Progenitor cell of endocrine pancreas (in vitro differentiated cells): ENCODE measurements at places on chromosomes 7 and 10.

GRCh38 chr10:61822781-61823230 is 78.7 kb upstream of the ARID5B start:
- no peak for DNase-seq

DNA sequence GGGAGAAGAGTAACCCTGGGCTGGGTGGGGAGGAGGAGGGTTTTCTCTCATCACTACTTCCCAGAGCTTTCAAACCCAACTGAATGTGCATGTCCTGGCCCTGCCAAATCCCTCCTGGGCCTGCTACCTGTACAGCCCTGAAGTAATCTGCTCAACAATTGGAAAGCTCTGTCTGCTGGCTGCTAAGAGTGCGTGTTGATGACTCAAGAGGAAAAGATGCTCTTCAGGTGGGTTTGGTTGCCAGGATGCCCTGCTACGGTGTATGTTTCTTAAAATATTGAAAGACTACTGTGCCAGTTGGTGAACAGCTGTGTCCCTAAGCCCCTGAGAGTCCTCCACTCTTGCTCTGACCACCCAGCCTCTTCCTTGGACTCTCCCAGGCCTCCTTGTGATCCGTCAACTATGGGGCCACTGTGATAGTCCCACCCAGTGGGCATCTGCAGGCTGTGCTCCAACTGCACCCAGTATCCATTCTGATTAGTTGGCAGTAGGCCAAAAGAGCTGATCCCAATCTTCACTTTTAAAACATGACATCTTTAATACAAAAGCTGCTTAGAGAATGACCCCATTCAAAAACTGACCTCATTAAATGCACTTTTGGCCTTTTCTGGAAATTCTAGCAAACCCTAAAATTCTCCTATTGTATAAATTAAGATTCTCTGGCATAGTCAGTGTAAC is 85.6 kb downstream of the AOAH start:
- DNase-seq, result no peak

GRCh38 chr7:100400656-100401055 is 27.4 kb downstream of the PILRA start:
- no peak for DNase-seq

GRCh38 chr10:92011560-92012214 is 88.1 kb downstream of the BTAF1 start:
- DNase-seq, result no peak

DNA sequence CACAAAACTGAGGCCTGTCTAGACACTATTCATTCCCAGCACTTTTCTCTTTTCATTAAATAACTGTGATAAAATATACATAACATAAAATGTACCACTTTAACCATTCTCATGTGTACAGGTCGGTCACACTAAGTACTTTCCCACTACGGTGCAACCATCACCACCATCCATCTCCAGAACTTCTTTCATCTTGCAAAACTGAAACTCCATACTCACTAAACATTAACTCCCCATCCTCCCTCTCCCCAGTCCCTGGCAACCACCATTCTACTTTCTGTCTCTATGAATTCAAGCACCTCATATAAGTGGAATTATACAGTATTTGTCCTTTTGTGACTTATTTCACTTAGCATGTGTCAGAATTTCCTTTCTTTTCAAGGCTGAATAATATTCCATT is 53.0 kb downstream of the ARHGAP12 start:
- no peak for DNase-seq

DNA sequence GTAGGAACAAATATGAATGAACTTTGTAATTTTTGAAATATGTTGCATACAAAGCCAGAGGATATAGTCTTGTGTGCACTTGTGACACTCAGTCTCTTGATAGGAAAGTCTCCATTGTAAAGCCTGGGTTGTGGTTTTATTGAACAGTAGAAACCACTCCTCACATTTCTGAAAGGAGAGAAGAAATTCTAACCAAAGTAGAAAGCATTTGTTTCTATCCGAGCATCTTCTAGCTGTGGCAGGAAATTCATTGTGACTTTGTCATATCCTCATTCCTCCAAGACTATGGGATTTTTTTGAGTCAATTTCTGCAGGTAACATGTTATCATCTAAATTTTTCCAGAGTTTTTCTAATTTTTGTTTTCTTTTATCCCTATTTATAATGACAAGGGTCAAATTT is 55.5 kb upstream of the NCF1 start:
- DNase-seq, result no peak

- DNase-seq, result no peak
These were observed 57.3 kb upstream of the GSAP start for GRCh38 chr7:77473229-77474005.

DNA sequence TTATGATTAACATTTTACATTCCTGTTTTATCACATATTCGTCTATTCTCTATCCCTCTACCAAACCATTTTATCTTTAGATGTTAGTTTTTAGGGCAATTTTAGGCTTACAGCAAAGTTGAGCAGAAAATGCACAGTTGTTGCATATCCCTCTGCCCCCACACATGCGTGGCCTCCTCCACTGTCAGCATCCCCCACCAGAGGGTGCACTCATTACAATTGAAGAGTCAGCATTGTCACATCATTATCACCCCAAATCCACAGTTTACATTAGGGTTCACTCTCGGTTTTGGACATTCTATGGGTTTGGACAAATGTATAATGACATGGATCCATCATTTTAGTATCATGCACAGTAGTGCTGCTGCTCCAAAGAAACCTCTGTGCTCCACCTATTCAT is 86.4 kb downstream of the WDR37 start:
- DNase-seq, result no peak

- DNase-seq, result no peak
These were observed 80.8 kb downstream of the TMEM106B start for GRCh38 chr7:12291870-12292269.

DNA sequence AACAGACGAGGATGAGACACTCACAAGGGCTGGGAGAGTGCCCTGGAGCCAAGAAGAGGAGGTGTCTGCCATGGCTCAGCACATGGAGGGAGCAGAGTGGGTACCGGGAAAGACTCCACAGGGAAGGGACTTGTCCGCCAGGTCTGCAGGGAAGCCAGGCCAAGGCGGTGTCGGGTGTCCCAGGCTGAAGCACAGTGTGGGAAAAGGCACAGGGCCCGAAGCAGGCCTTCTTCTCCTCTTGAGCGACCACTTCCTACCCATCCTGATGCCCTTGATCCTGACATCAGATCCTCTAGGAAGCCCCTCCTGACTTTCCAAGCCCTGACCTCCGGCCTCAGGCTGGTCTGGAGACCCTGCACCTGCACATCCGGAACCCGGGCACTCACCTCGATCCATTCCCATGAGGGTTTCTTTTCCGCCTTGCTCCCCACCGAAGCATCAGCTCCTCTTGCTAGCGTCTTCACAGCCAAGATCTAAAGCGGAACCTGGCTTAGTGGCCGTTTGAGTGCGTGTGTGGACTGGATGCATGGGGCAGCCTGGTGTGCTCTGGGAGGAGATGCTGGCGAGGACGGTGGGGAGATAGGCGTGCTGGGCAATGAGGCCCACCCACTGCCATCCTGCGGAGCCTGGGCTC is 8.5 kb downstream of the CALML3 start:
- no peak for DNase-seq

DNA sequence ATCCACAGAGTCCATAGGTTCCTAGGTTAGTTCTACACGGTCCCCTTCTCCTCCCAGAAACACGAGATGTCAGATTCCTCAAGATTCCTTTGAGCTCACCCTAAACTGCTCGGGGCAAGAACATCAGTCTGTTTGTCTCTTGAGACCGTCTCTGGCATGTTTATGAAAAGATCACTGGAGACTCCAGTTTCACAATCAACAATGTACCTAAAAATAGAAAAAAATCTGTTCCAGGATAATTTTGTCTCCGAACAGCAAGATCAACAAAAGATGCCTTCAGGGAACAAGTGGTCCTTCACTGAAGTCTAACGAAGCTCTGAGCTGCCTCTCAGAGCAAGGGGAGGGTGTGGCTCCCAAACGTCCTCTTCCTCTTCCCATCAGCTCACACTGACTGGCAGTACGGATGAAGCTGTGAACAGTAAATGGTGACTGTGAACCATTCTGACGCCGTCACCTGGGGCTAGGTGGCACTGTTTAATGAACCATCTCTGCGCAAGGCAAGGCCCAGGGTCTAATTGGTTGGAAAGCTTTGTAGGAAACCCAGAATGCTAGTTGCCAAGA is 156.2 kb upstream of the LYZL1 start:
- no peak for DNase-seq

DNA sequence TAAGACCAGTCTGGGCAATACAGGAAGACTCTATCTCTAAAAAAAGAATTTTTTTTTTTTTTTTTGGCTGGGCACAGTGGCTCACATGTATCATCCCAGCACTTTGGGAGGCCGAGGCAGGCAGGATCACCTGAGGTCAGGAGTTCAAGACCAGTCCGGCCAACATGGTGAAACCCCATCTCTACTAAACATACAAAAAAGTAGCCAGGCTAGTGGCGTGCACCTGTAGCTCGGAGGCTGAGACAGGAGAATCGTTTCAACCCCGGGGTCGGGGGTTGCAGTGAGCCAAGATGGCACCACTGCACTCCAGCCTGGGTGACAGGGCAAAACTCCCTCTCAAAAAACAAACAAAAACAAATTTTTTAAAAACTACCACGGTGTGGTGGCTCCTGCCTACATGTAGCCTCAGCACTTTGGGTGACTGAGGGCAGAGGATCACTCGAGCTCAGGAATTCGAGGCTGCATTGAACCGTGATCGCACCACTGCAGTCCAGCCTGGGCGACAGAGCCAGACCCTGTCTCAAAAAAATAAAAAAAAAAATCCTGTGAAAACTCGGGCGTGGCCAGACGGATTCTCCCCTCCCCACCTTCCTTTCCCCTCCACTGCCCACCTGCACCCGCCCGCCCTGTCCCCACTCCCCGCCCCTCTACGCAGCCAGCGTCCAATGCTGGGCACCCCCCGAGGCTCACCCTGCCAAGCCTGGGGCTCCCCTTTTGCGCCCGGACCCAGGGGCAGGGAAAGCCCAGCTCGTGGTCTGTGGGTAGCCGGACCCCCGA is 745 bp upstream of the ORAI2 start:
- no peak for DNase-seq

DNA sequence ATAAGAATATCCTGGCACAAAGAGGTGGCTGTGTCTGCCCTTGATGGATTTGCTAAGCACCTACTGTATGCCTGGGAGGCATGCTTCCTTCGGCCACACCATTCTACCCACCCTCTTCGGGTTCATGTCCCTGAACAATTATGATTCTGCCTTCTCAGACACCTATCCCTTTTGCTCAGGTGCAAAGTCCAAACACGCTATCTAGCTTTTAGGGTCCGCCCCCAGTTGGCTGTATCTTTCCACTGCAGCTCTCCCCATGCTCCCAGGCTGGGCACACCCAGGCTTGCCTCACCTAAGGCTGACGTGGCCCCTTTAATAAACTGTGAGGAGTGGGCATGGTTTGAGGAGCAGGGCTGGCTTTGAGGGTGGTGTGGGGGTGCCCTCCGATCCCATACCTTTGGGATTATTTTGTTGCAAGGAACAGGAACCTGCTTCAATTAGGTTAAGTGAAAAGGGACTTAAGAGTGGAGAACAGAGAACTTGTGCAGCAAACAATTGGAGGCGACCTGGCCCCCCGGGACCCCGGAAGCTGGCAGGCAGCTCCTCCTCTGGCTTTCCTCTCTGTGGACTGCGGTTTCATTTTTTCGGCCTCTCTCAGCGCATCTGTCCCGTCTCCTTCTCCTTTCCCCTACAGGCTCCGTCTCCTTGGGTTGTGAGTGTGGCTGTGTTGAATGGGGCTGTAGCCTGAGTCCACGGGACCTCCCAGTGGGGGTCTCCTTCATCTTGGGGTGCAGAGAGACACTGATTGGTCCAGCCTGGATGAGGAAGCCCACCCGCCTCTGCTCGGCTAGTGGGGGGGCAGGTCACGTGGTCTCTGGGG is 3.8 kb downstream of the CLIP2 start:
- no peak for DNase-seq

- no peak for DNase-seq
These were observed 16.9 kb upstream of the TAX1BP1 start for GRCh38 chr7:27723085-27723484.

DNA sequence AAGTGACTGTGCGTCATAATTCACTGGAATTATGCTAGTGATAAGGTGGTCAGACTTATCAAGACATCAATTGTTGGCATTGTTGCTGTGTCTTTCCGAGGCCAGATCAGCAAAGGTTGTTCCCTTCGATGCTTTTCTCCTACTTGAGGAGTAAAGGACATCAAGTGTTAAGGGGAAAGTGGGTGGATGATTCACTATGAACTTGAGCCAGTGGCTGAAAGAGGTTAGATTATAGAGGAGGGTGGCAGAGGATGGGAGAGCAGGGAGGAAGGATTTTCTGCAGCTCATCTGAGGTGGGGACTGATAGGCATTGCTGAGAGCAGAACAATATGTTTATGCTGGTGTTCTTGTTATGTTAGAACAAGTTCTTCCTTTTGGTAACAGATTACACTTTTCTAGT is 131.4 kb upstream of the AGR3 start:
- DNase-seq, result no peak

DNA sequence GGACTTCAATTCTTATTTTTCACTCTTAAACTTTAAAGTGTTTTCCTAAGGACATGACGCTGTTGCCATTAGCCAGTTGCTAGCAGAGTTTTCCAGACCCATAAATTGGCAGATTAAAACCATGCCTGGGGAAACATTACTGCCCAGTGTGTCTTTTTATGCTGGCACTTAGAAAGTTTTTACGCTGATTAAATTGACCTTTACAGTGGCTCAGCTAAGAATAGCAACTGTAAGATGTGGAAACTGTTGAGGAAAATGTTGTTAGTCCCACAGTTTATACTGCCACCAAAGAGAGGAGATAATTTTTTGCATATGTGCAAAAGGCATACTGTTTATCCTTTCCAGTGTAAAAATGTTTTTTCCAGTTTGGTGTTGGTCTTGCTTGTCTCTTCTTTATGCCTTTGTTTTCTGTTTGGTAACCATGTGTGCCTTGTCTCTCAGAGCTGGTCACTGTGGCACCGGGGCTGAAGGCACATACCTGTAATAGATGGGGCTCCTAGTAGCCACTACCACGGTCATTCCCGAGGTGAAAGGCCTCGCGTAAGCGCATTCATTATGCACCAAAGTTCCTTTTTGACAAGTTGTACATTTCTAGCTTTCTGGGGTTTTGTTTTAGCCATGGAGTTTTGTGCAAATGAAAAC is 45.3 kb downstream of the CYP17A1 start:
- no peak for DNase-seq

DNA sequence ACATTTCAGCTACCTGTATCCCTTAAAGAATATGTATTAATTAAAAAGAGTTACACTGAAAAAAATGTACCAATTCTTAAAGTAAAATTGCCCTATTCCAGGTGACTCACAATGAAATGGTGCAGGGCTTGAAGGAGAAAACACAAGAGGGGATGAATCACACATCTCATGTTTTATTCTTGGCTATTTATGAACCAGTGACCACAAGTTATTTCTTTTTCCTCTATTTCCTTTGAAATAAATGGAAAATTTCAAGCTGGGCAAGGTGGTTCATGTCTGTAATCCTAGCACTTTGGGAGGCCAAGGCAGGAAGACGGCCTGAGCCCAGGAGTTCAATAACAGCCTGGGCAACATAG is 106.8 kb downstream of the UBE2H start:
- DNase-seq, result no peak

GRCh38 chr7:101580596-101580995 is 48.5 kb downstream of the MYL10 start:
- no peak for DNase-seq
